RWPE2 (cell line): ENCODE measurements at places on chromosomes 11 and 22.

DNA sequence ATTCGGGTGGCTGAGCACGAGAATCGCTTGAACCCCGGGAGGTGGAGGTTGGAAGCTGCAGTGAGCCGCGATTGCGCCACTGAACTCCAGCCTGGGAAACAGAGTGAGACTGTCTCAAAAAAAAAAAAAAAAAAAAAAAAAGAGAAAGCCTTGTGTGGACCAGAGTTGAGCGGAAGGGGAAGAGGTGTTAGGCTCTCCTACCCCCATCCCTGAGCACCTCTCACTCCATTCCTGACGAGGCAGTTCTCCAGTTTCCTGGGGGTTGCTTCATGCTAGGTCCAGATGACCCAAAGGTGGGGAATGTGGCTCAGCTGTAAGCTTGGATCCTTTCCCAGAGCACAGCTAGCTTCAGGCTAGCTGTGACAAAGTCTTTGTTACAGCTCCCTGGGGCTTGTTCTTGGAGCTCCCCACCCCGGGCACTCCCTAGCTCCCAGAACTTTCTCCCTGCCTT is 8.8 kb upstream of the DNAL4 start:
- peak; percentile 86 for DNase-seq

DNA sequence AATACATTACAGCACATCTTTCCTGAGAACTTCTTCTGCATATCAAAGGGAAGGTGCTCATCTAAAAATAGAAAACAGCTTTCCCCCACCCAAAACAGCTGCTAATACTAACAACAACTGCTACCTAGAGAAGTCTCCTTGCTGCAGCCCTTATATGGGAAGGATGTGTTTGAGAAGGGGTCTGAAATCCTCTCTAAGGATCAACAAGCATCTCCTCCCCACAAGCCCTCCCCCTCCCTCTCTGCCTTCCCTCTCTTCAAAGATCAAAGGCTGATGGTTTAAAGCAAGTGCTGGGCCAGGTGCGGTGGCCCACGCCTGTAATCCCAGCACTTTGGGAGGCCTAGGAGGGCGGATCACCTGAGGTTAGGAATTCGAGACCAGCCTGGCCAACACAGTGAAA is 33.5 kb downstream of the SCUBE2 start:
- DNase-seq, result no peak

- DNase-seq, result no peak
Observed at GRCh38 chr11:69353696-69354544, 60.0 kb downstream of the MYEOV start.

- no peak for DNase-seq
Observed at GRCh38 chr11:10941871-10942270, 84.0 kb upstream of the ZBED5 start.

DNA sequence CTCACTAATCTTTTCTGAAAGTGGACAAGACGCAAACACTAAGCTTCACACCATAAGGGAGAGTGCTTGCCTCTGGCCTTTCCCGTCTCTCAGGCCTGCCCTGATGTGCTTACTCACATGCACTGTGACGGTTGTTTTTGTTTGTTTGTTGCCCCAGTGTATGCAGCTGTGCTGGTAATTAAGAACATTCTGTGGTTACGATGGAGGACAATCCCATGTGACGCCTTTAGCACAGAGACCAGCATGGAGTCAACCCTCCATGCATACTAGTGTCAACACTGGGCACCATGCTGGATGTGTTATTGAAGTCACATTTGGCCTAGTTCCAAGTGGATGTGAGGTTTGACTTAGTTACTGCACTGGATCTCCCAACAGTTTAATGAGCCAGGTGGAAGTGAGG is 27.8 kb upstream of the CDON start:
- no peak for DNase-seq

- DNase-seq, result no peak
Observed at GRCh38 chr11:64638018-64638665, 47.1 kb downstream of the SLC22A12 start.

GRCh38 chr11:36724742-36725385 is 126.8 kb upstream of the RAG2 start:
- DNase-seq, result no peak

GRCh38 chr11:96741068-96741467 is 351.3 kb downstream of the JRKL start:
- DNase-seq, result no peak

DNA sequence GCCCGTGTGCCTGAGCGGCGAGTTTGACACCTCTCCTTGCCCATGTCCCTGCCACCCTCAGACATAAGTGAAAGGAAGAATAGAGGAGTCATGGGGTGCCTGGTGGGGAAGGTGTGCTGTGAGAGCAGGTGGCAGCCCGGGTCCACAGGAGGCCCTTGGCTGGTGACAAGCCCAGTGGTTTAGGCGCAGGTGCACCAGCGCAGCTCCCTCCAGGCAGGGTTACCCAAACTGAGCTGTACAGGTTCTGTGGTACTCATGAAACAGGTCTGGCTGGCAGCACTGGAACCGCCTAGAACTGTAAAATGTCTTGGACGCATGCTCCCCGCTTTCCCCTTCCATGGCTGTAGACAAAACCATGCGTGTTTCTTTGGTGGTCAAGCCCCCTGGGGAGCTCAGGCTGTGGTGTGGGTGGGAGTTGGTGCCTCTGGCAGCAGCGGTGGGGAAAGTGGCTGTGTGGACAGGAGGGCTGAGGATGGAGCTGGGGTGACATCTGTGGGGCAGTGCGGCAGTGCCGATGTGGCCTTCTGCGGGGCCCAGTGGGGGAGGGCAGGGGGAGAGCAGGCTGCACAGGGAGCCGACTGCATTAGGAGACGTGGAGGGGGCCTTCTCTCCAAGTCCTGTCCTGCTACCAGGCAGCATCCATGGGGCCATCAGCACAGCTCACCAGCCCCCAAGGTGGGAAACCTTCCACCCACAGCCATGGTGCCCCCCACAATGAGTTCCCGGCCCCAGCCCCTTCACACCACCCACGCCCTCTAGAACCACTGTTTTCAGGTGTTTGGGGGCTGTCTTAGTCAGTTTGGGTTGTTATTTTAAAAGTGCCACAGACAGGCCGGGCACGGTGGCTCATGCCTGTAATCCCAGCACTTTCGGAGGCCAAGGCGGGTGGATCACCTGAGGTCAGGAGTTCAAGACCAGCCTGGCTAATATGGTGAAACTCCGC is 5.6 kb upstream of the GTSE1 start:
- no peak for DNase-seq

DNA sequence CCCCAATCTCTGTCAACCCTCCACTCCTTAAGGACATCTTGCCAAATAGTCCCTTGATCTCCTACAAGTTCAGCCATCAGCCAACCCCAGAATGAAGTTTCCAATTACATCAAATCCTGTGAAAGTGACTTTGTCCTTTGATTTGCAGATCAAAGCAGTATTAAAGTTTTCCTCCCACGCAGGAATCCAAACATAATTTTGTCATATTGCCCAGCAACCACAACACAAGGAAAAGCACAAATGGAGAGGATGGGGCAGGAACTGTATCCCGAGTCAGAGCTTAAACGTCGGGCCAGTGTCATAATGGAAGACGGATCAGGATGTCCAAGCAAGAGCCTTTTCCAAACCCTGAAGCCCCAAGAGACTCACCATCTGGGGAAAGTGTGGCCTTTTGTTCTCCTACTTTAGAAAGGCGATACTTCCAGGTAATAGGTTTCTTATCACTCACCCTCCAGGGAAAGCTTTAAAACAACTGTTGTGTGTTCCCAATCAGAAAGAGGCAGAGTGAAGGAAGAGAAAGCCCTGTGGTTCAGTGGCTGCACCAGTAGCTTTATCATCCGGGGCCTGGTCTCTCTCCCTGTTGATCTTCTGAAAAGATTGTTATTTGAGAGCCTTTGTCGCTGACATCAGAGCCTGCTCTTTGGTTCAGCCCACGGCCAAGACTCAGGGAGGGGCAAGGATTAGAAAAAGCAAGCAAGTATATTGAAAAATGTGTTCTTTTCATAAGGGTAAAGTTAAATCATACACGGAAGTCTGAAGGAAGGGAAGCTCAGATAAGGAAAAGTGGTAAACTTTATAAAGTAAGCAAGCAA is 41.7 kb downstream of the EXPH5 start:
- no peak for DNase-seq

DNA sequence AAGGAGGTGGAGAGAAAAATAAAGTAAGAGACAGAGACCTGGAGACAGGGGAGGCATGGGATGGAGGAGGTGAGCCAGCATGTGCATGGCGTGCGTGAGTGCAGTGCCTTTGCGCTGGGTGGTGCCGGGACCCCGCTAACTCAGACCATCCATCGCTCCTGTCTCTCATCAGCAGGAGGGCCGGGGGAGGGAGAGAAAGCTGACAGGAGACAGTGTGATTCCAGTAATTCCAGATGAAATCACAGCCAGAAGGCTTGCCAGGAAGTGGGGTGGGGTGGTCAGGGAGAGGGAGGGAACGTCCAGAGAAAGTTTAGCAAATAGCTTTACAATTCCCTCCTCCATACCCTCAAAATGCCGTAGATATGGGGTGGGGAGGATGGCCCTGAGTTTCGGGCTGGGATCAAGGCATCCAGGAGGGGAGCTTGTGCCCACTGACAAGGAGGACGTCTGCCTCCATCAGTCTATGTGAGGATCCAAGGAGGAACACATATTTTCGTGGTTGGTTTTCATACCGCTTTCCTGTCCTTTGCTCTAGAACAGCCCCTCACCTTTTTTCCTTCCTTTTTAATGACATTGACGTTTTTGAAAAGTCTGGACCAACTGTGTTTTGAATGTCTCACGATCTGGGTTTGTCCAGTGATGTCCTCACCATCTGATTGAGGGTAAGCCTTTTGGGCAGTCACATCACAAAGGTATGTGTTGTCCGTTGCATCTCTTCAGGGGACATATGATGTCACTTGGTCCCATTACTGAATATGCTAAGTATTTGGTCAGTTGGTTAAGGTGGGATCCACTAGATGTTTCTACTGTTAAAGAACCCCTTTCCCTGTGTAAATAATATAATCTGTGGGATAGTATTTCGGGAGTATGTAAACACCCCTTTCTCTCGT is 567.3 kb downstream of the MIAT start:
- DNase-seq, result no peak

DNA sequence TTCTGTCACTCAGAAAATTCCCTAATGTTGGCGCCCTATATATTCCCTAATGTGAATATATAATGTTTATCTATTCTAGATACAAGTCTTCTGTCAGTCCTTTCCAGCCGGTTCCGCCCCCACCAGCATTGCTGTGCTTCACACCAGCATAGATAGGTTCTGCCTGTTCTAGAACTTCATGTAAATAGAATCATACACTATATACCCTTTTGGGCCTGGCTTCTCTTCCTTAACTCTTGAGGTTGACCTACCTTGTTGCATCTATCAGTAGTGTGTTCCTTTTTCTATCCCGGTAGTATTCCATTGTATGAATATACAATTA is 34.6 kb downstream of the OTOG start:
- no peak for DNase-seq

DNA sequence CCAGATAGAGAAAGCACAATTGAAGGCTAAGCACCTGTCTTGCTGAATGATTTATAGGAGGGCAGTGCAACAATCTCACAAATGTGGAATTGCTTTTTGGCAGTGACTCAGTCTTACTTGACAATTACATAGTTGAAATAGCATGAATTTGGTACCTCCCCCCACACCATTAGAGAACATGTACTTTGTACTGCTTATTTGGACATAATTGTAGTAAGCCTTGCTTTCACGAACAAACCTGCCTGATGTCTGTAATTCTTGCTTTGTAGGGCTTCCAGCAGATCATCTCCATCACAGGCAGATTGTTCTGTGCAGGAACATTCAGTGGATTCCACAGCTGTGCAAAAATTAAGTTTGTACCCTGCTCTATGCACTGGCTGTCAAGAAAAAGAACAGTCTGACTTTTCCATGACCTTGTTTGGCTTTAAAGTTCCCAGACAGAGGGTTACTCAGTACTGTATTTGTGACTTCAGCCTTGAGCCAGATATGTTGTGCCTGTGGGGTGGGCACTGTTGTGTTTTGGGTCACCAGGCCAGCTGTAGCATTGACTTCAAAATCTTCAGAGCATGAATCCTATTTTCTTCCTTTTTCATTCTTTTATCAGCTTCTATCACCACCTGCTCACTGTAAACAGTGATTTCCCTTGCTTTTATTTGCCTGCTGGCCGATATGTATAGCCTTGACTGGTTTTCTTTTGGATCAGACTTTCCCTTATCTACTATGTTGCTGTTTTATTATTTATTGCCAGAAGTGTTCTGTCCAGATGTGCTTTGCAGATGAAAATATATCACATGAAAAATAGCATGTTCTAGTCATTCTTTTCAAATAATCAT is 941.0 kb upstream of the CHORDC1 start:
- no peak for DNase-seq

GRCh38 chr11:126833065-126833464 is 167.5 kb downstream of the KIRREL3 start:
- DNase-seq, result no peak

- DNase-seq, result no peak
Observed at GRCh38 chr11:73350908-73351636, 25.1 kb upstream of the RELT start.

DNA sequence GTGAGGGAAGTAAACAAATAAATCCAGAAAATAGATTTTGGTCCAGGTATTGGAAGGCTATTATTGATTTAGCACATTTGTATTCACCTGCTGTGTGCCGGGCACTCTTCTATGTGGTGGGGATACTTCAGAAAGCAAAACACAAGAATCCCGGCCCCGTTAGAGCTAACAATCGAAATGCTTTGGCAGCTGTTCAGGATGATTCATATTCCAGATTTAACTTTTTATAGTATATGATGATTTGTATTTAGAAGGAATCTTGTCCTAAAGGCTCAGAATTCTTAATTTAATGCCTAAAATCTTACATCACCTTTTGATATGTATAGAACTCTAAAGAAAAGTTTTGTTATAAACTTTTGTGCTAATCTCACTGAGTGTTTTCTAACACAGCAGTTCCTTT is 28.0 kb downstream of the ZC3H12C start:
- DNase-seq, result no peak

DNA sequence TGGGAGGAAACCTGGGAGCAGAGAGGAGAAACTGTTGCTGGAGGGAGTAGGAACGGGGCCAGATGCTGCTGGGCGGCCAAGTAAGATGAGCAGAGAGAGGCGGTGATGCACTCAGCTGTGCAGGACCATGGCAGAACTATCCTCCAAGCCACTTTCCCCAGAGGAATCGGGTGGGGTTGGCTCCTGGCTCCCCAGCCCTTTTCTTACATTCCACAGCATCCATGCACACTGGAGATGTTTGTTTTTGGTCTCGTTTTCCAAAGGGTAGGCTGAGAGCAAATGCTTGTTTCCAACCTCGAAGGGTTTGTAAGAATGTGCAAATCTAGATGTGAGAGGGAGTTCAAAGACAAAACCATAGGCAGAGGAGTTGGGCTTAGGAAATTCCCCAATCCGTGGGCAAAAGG is 73.2 kb downstream of the DBX1 start:
- no peak for DNase-seq

GRCh38 chr11:47667135-47667534 is 24.8 kb upstream of the MTCH2 start:
- no peak for DNase-seq

- DNase-seq, result no peak
Observed at GRCh38 chr11:9158898-9159391, 67.5 kb upstream of the SCUBE2 start.
